ENCODE measurements at places on chromosomes 3 and 15.

DNA sequence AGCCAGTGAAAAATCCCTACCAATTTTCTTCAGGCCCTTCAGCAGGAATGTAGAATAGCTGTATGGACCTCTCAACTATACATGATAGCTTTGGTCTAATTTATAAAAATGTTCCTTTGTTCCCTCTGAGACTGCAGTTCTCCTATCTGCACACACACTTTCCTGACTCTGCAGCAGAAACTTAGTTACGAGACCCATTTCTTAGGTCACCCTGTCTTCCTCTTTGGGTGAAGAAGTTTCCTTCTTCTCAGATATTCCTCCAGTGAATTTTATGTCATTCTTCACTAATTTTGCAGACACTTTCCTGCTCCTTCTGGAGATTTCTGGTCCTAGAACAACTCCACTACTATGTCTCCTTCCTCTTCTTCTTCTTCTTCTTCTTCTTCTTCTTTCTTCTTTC, 42.6 kb downstream of the CD200R1L start:
- no peak for DNase-seq

- no peak for DNase-seq
Observed at GRCh38 chr15:98113327-98113726, 152.8 kb downstream of the ARRDC4 start.

DNA sequence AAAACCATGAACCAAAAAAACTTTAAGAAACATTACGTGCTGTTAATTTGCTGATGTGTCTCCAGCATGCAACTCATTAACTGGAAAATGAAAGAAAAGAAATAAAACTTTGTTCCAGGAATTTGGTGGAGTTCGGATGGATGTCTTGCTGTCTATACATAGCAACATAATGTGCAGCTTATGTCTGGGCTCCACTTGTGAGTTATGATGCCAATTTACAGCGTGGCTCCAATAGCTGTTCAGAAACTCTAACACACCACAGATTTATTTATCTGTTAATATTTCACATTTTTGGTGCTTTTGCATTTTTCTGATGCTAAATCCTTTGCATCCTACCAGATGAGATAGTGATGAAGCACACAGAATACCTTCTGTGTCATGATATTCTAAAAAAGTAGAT, 45.1 kb downstream of the MAP4 start:
- DNase-seq, result no peak

DNA sequence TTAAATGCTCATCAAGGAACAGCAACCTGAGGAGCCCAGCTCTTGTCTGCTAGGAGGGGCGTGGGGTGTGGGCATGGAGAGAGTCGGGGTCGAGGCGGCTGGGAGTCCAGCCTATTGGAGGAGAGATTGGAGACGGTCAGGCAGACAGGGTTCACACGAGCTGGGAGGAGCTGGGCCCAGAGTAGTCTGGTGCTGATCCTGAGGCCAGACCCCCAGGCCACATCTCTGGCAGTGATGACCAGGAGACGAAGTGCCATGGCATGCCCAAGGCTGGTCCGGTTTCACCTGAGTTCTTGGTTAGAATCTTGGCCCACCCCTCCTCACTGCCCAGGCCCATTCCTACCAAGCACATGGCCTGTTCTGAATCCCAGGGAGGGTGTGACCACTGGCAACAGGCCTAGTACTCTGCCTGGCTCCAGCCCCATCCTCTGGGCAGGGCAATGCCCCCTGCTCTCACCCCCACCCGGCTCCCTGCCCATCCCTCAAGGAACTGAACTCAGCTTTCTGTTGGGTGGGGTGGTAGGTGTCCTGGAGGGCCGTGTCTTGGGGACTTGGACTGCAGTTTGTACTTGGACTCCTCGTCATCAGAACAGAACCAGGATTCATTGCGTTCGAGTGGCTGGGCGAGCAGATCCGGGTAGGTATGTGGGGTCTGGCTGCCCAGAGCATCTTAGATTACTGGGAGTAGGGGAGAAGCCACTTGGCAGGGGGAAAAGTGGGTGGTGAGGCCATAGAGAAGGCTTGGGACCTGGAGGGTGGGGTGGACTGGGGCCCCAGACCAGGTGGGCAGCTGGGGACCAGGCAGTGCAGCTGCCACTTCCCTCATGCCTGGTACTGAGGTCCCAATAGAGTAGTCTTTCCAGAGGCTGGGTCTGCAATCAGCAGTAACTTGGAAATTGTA, 20.8 kb downstream of the SLC28A1 start:
- no peak for DNase-seq

DNA sequence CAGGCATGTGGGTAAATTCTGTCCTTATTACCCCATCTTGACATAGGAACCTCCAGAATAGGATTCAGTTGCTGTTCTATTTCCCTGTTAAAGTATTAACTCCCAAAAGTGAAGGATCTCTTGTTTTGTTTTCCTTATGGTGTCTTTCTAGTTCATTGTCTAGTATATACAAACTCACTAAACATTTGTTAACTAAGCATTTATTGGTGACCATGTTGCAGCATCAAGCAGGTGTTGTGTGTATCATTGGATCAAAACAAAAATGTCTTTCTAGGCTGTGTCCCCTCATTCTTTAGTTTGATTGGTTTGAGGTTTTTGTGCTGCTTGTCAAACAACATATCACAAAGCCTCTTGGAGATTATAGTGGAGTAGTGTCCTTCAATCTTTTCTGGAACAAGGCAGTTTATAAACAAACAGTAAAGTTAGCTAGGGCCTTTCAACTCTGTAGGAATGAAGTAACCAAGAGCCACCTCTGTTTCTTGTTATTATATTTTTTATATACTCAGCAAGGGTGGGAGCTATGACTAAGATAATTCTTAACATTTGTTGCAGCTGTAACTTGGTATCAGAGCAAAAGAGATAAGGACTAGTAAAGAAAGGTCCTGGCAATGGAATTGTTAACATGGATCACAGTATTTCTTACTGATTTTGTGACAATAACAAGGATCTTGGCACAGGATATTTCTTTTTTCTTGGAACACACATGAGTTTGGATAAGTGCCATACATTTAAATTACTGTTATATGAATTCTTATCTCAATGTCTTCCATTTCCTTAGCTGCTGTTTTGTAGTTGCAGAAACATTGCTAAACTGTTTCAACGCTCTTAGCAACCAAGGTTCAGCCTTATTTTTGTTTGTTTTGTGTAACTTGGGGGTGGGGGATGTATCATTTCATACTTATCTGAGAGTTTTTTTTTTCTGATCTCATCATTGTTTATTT, 49.3 kb downstream of the TMOD3 start:
- DNase-seq, result no peak

- no peak for DNase-seq
Observed at GRCh38 chr15:81285461-81285860, 38.5 kb downstream of the STARD5 start.

GRCh38 chr15:44882499-44882968, 74.0 kb upstream of the TERB2 start:
- no peak for DNase-seq

DNA sequence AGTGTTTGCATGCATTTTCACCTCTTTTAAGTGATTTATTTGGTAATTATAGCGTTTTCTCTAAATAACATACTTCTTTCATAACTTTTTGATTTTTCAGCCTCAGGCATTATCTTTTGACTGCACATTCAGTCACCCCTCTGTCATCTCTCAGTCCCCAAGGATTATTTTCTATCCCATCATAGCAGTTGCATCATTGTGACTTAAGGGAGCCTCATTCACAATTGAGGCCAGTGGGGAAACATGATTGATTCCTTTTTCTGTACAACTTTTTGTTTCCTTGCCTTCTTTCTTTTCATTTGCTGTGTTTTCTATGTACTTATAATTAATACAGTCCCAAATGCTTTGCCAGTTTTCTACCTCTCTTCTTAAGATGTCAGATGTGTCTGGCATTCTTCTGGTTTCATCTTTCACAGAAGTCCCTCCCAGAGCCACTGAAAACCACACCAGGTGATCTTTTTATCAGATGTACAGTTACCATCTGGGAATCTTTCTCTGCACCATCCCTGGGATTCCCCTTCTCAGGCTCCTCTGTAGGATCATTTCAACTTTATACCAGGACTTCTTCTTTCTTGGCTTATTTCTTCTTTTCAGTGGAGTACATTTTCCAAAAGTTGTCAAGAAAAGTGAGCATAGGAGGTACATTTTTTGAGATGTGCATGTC, 151.4 kb downstream of the RAP2B start:
- DNase-seq, result no peak

DNA sequence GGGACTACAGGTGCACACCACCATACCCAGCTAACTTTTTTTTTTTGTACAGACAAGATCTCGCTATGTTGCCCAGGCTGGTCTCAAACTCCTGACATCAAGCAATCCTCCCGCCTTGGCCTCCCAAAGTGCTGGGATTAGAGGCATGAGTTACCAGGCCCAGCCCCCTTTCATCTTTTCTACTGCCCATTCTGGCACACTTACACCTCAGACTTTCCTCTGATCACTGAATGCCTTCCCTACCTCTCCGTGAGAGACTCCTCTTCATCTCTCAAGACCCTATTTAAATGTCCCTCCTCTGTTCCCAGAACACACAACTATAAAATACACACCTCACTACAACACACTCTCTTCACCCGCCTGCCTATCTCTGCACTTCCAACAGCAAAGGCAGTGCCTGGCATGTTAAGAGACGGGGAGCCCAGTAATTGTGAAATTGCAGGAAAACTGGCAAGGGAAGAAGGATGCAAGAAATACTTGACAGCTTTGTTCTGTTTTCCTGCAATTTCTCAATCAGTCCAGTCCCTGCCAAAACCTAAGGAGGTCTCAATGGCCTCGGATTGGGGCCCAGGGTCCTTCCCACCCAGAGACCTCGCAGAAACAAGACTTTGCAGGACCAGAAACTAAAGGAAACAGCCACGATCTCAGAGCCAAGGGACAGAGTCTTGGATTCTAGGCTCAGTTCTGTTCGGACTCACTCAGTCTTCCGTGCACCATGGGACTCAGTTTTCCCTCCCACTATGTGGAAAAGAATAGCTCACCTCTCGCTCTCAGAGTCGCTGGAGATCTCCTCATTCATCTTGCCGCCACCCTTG, 849 bp downstream of the RRP9 start:
- no peak for DNase-seq

GRCh38 chr15:26615927-26616302, 157.0 kb downstream of the GABRB3 start:
- DNase-seq, result no peak

DNA sequence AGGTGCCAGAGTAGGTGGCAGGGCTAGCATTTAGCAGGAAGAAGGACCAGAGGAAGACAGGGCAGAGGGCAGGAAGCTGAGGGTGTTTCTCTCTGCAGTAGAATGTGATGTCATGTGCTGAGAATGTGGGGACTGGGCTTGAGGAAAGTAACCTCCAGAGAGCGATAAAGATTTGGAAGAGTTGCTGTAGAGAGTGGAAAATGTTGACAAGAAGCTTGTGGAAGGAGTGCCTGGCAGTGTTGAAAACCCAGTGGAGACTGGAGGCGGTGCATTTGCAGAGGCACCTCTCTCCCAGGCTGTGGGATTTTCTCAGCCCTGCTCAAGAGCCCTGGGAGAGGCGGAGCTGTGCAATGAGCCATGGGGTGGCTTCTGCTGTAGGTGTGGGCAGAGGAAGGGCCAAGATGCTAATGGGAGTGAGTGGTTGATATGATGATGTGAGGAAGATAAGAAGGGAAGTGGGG, 54.8 kb downstream of the MESD start:
- peak; percentile 4 for DNase-seq

DNA sequence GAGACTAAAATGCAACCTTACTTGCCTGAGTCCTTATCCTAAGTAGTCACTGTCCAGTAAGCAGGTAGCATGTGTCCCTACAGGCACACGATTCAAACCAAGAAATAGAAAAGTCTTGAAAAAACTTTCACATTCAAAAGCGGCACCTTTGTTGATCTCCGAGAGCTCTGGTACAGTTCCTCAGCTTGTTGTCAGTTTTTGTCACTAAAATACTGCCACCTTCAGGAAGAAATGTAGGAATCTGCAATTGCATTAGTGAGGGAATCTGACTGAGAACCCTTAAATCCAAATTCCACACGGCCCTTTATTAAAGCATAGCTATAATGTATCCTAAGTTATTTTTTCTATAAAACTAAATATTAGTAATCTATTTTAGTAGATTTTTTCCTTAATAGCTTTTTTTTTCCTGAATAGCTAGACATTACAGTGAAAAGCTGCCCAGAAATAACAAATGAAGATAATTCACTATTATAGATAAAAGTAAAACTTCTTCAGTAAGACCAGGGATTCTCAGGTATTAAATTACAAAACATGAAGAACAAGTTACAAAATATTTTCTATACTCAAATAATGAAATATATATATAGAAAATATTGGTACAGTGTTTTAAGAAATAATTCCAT, 44.0 kb downstream of the CCDC54 start:
- DNase-seq, result peak; percentile 73

DNA sequence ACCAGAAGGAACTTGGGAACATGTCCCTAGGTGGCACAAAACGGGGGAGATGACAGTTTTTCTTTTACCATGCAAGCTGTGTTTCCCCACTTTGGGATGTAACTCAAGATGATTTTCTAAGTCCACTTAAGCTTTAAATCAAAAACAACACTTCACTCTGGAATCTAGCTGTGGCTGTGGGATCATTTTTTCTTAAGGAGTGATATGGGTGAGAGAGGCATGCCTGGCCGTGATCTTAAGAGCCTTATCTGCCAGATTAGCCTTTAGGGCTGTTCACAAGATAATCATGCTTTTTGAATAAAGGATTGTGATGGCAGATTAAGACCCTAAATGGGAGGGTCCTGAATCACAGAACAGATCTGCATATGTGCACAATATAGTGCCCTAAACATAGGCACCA, 384.8 kb upstream of the SEMA6D start:
- no peak for DNase-seq

GRCh38 chr15:88653200-88654064, 14.6 kb downstream of the ISG20 start:
- DNase-seq, result no peak

GRCh38 chr3:187746059-187746441, 782 bp upstream of the BCL6 start:
- DNase-seq, result no peak

DNA sequence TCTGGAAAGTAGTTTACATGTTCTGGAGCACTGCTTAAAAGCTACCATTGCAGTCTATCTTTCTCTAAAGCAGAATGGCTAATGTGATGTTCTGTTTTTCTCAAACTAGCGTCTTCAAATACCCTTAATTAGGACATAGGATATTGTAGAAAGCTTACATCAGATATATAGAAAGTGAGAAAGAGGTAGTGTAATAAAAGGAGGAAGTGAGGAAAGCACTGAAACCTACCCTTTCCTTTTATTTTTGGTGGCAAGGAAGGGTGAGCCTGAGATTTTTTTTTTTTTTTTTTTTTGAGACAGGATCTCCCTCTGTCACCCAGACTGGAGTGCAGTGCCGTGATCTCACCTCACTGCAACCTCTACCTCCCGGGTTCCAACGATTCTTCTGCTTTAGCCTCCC, 9.4 kb downstream of the SENP2 start:
- DNase-seq, result no peak

DNA sequence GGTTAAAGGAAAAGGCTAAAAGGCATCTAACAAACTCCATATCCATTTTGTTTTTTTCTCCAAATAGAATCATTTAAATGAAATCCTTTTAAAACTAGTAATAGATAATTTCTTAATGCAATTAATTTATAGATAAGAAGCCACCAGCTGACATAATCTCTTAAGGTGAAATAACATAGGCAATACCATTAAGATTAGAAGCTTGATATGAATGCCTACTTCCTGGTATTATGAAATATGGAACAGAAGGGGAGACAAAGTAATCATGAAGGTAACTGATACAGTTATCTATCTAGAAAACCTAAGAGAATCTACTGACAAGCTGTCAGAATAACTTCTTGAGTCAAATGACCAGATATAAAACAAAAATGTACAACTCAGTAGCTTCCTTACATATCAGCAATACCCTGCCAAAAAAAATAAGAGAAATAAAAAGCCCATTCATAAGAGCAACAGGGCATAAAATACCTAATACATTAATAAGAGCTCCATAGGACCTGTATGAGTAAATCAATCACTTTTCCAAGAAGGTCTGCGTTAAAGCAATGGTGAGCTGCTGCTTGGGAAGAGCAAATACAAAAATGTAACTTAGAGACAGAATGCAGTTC, 10.7 kb downstream of the EHD4 start:
- no peak for DNase-seq
